Stimulated activated CD8-positive, alpha-beta memory T cell treated with anti-CD3 and anti-CD28 coated beads, Interleukin-4, amount 100 ng/mL, for 1 hour (primary cell): ENCODE measurements at places on chromosomes 11 and 22.

GRCh38 chr11:35389897-35390465 lies 29.4 kb downstream of the SLC1A2 start:
- no peak for DNase-seq

DNA sequence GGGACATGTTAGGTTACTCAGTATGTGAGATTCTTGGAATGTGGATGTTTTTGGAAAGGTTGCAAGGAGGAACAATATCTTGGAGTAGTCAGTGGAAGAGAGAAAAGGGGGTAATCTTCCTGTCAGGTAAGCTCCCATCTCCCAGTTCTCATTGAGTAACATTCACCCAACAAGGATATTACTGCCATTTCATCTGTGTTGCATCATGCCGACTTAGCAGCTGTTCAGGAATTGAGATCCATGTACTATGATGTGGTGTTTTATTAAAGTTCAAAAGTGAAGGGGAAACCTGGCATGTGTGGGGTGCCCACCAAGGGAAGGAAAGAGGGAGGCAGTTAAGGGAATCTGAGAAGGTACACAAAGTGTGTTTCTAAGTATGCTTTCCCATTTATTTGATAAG lies 58.4 kb upstream of the RASSF10 start:
- no peak for DNase-seq

DNA sequence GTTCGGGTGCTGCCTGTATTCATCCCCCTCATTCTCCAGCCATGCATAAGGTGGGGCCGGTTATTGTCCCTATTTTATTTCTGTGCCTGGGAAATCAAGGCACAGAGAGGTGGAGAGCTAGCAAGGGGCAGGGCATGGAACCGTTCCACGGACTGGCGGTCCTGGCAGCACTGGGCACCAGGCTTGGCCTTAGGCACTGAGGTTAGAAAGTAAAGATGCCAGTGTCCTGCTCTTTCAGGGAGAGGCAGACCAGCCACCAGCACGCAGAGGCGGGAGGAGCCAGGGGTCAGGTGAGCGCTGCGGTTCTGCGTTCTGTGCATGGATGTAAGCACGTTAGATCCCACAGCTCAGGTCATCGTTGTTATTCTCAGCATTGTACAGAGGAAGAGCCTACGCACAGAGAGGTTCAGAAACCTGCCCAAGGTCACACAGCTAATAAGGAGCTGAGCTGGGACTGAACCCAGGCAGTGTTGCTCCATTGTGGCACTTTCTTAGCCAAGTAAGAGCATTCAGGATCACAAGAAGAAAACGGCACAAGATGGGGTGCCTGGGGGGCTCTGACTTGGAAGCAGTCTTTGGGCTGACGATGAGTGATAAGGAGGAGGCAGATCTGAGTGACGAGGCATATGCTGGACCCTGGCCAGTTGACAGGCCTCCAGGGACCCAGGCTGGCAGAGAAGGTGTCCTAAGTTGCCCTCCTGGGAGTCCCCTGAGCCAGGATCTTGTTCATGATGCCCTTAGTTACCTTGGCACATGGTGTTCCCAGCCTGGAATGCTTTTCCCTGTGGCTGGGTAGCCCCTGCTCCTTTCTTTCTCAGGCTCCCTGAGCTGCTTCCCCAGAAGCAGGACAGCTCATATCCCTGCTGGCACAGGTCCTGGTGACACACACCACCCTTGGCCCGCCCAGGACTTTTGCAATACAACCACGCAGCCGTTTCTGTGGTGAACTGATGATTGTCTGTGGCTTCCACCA lies 41.1 kb downstream of the OSBPL5 start:
- DNase-seq: no peak

- DNase-seq: no peak
Measured at GRCh38 chr11:27600656-27601055, 94.1 kb upstream of the LIN7C start.
